ENCODE measurements at places on chromosomes 4 and X. TPM values are rescaled to one million over a fixed set of nuclear protein-coding genes. Genes with fewer than 3 reads are reported as not detected.

DNA sequence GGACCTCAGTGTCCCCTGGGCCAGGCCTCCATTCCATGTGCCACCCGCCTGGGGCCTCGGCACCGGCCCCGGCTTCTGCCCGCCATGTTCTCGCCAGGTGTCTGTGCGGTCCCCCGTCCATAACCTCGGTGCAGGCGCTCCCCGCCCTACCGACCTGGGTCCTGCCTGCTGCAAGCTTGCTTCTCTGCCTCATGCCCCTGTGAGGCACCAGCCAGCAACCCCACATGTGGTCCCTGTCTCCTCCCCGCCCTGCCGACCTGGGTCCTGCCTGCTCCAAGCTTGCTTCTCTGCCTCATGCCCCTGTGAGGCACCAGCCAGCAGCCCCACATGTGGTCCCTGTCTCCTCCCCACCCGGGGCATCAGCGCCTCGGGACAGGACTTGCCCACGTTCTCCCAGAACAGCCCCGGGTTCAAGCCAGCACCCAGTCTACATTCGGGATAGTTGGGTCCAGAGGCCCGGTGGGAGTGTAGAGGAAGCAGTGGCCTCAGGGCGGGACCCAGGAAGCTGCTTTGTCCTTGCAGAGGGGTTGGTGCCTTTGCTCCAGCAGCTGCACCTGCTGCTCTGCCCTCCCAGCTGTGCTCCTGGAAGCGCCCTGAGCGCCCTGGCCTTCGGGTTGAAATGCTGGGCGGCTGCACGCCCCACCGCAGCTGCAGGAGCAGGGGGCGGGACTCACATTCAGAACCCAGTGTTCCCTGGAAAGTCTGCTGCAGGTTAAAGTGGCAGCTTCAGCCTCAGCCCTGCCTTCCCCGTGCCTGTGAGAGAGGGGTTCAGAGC lies 20.1 kb upstream of the UVSSA start:
- no peak overlapping the region for H3K27ac ChIP-seq
- no peaks in the 10 kb centered on the region for H3K36me3 ChIP-seq
- H3K4me3 ChIP-seq: no peak overlapping the region
- DNase-seq: no peak
- no peaks in the 10 kb centered on the region for H3K27me3 ChIP-seq
- H3K4me1 ChIP-seq: peaks cover 6% of the 10 kb centered on the region

GRCh38 chr4:73706811-73707210 lies 33.6 kb upstream of the CXCL8 start:
- H3K4me1 ChIP-seq: peaks cover 15% of the 10 kb centered on the region
- H3K36me3 ChIP-seq: no peaks in the 10 kb centered on the region
- H3K27me3 ChIP-seq: no peaks in the 10 kb centered on the region
- no peak overlapping the region for H3K27ac ChIP-seq

GRCh38 chr4:140724760-140725159 lies 31.4 kb downstream of the TBC1D9 start:
- no peaks in the 10 kb centered on the region for H3K36me3 ChIP-seq
- no peak overlapping the region for H3K4me3 ChIP-seq
- H3K4me1 ChIP-seq: peaks cover 28% of the 10 kb centered on the region
- DNase-seq: no peak

MTMR8 gene
- 1.9 TPM for total RNA-seq

PRKG2 gene
- not detected for total RNA-seq

ENOPH1 gene
- total RNA-seq: 47.4 TPM

- H3K4me1 ChIP-seq: no peaks in the 10 kb centered on the region
- no peak overlapping the region for H3K4me3 ChIP-seq
- H3K27me3 ChIP-seq: no peaks in the 10 kb centered on the region
- DNase-seq: no peak
- no peak overlapping the region for H3K27ac ChIP-seq
Observed at GRCh38 chr4:60034361-60034760, 1165.8 kb upstream of the ADGRL3 start.

GRCh38 chr4:151238477-151238876 lies 38.5 kb upstream of the PRSS48 start:
- H3K36me3 ChIP-seq: no peaks in the 10 kb centered on the region
- no peaks in the 10 kb centered on the region for H3K27me3 ChIP-seq
- no peak for DNase-seq
- no peak overlapping the region for H3K4me3 ChIP-seq
- H3K27ac ChIP-seq: no peak overlapping the region

- peaks cover 83% of the 10 kb centered on the region for H3K27me3 ChIP-seq
- no peaks in the 10 kb centered on the region for H3K36me3 ChIP-seq
Observed at GRCh38 chrX:137573324-137574101, 7.6 kb downstream of the ZIC3 start.

- H3K27me3 ChIP-seq: no peaks in the 10 kb centered on the region
- H3K4me3 ChIP-seq: no peak overlapping the region
- no peaks in the 10 kb centered on the region for H3K4me1 ChIP-seq
- H3K36me3 ChIP-seq: no peaks in the 10 kb centered on the region
Observed at GRCh38 chrX:31796624-31797023, 724.8 kb upstream of the FTHL17 start.

RHOXF2B gene
- not detected for total RNA-seq

DNA sequence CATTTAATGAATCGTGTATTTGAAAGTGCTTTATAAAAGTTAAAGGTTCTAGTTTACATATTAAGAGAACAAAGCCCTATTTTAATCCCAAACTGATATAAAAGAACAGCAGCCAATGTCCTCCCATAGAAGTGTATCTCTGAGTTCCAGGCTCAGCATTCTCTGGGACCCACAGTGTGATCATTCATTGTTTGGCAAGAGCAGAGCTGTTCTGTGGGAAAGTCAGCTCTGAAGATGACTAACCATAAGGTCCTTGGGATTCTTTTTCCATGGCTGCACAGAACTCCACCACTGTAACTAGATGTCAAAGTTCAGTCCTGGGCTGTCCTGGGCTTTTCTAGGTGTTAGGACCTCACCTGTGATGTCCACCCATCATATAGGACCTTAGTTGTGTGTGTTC lies 157.0 kb upstream of the TLL1 start:
- H3K36me3 ChIP-seq: no peaks in the 10 kb centered on the region
- H3K4me3 ChIP-seq: no peak overlapping the region
- no peak overlapping the region for H3K27ac ChIP-seq
- H3K27me3 ChIP-seq: no peaks in the 10 kb centered on the region
- no peak for DNase-seq
- no peaks in the 10 kb centered on the region for H3K4me1 ChIP-seq

GRCh38 chr4:158597879-158598596 lies 73.6 kb downstream of the C4orf46 start:
- no peak overlapping the region for H3K27ac ChIP-seq
- no peaks in the 10 kb centered on the region for H3K4me1 ChIP-seq
- H3K36me3 ChIP-seq: no peaks in the 10 kb centered on the region
- H3K27me3 ChIP-seq: no peaks in the 10 kb centered on the region

DNA sequence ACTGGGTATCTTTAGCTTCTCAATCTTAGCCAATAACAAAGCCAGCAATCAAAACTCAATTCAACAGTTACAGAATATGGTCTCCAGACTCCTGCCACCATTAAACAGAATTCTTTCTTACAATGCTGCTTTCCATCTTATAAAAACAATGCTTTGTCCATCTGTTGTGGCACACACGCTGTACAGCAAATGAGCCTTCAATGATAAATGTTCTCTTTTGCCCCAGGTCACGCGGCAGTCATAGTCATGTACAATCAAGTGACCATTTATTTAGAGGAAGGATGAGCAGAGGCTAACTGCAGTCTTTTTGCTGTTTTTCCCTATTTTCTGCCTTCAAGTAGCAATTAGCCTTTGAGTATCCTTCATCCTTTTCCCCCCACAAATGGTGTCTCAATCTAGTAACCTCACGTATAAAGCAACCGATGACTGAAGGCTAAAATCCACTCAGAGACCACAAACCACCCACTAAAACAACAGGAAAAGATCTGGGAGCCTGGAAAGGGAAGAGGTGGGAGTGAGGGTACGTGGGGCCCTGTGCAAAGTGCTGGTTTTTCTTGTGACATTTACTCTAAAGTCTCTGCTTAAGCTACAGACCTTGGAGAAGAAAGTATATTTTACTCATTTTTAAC lies 24.4 kb downstream of the TRIM2 start:
- no peak overlapping the region for H3K27ac ChIP-seq
- no peaks in the 10 kb centered on the region for H3K36me3 ChIP-seq
- peaks cover 5% of the 10 kb centered on the region for H3K4me1 ChIP-seq
- H3K4me3 ChIP-seq: no peak overlapping the region
- no peaks in the 10 kb centered on the region for H3K27me3 ChIP-seq

GRCh38 chrX:132591719-132592275 lies 103.0 kb upstream of the MBNL3 start:
- H3K27me3 ChIP-seq: peaks cover 10% of the 10 kb centered on the region
- H3K4me1 ChIP-seq: no peaks in the 10 kb centered on the region
- no peaks in the 10 kb centered on the region for H3K36me3 ChIP-seq

Measured in adrenal gland (tissue), 19 donors.